Epithelial cell of esophagus (primary cell): ENCODE measurements at places on chromosomes 5 and 9.
A peak's percentile ranks its signal among the peaks of the same experiment; 100 is the strongest.

- peak; percentile 51 for DNase-seq
These were observed 3.1 kb downstream of the RNF44 start for GRCh38 chr5:176533894-176534611.

GRCh38 chr5:178515776-178516503 is 74.3 kb downstream of the COL23A1 start:
- no peak for DNase-seq

- DNase-seq = peak; percentile 15
These were observed 1058.5 kb upstream of the DMAC1 start for GRCh38 chr9:8857926-8858595.

GRCh38 chr5:124935065-124935464 is 188.6 kb upstream of the ZNF608 start:
- no peak for DNase-seq

DNA sequence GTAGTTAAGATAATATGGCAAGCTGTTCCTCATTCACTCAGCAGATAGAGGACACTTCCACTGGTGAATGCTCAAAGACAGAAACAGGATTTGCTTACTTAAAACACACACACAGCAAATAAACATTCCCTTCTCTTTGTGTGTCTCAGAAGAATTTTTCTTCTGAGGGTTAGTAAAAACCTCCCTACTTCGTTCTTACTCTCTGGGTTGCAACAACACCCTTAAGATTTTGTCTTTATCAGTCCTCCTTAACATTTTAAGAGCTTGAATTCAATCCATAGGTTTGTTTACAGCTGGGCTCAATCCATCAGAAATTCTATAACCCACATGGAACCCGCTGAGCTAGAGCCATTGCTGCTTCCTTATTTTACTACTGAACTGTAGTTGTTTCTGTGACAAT is 237.4 kb upstream of the PIK3R1 start:
- DNase-seq = no peak

DNA sequence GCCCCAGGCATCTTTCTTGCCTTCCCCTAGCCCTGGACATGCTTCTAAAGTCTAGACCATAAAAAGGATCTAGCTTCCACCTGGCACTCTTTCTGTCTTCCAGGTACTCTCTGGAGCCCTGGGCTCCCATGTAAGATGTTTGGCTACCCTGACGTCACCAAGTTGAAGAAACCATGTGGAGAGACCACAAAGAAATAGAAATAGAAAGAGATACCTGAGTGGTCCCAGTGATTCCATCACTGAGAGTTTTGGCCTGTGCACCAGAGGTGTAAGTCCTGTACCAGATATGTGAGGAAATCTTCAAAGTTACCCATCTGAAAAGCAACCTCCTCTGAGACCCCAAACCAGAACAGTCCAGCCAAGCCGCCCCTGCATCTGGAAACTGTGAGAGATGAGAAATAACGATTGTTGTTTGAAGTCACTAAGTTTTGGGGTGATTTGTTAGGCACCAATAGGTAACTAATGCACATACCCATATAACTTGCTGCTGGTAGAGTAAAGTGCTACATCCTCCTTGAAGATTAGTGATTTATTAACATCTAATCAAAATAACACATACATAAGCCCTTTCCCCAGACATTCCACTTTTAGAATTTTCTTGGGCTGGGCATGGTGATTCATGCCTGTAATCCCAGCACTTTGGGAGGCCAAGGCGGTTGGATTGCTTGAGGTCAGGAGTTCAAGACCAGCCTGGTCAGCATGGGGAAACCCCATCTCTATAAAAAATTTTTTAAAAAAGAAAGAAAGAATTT is 85.7 kb upstream of the LHFPL2 start:
- no peak for DNase-seq

DNA sequence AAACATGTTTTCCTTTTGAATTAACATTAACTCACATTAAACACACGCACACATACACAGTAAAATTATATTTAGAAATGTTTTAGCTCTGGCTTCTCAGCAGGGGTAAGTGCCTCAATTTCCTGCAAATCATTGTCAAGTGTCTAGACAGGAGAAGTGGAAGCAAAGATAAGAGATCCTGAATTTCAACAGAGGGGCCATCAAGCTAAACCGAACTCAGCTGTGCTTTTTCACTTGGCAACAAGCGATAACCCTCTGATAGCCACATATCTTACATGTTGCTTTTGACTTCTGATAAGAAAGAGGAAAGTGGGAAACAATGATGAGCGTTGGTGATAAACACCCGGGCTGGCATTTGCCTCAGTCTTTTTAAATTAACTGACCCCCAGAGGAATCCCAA is 79.7 kb upstream of the SPDL1 start:
- no peak for DNase-seq

DNA sequence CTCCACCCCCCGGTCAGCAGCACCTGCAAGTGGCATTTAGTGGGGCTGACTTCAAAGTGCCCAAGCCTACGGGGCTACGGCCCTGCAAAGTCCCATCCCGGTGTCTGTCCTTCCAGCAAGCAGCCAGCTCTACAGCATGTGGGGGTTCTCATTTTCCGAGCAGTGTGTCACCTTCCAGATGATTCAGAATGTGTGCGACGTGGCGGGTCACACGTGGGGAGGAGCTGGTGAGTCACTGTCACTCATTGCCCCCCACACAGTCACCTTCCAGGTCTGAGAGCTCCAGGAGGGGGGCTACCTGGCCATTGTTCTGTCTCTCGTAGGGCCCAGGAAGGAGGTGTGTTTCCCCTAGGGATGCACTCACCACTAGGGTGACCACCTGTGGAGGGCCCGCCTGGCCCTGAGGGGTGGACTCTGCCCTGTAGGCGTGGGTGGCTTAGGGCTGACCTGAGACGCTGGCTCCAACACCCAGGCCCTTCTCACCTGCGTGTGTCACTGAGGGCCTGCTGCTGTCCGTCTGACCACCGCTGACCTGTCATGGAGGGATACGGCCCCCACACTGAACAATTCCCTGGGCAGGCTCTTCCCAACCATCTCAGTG is 70.2 kb downstream of the SEMA4D start:
- no peak for DNase-seq
